ENCODE measurements at places on chromosomes 12 and 14.

- DNase-seq, result no peak
Observed at GRCh38 chr12:63276537-63277365, 125.8 kb upstream of the AVPR1A start.

GRCh38 chr12:103821773-103822172, 19.3 kb downstream of the NT5DC3 start:
- no peak for DNase-seq

DNA sequence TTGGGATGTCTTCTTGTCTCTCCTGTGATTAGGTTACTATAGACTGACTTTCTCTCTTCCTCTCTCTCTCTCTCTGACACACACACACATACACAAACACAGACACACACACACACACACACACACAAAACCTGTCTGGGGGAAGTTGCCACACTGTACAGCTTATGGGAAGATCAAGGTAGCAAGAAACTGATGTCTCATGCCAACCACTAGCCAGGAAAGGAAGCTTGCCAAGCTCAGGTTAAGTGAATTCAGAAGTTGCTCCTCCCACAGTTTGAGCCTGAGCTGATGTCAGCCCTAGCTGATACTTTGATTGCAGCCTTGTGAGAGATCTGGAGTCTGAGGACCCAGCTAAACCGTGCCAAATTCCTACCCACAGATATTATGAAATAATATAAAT, 67.1 kb downstream of the PPFIA2 start:
- no peak for DNase-seq

DNA sequence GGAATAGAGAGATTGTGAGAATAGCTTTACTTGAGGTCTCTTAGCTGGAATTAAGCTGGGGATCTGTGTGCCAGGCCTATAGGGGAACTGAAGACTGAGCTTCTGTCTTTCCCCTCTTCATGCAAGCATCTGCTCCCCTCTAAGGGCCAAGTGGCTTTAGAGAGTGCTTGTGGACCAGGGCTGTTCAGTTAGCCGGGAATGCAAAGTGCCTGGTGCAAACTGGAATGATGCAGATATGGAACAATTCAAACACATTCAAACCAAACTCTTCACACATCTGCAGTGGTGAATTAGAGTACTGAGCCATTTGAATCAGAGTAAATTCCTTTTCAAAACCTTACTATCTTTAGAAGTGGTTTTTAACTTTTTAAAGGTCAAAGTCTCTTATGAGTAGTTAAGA, 99.0 kb downstream of the LIN7A start:
- DNase-seq, result no peak

DNA sequence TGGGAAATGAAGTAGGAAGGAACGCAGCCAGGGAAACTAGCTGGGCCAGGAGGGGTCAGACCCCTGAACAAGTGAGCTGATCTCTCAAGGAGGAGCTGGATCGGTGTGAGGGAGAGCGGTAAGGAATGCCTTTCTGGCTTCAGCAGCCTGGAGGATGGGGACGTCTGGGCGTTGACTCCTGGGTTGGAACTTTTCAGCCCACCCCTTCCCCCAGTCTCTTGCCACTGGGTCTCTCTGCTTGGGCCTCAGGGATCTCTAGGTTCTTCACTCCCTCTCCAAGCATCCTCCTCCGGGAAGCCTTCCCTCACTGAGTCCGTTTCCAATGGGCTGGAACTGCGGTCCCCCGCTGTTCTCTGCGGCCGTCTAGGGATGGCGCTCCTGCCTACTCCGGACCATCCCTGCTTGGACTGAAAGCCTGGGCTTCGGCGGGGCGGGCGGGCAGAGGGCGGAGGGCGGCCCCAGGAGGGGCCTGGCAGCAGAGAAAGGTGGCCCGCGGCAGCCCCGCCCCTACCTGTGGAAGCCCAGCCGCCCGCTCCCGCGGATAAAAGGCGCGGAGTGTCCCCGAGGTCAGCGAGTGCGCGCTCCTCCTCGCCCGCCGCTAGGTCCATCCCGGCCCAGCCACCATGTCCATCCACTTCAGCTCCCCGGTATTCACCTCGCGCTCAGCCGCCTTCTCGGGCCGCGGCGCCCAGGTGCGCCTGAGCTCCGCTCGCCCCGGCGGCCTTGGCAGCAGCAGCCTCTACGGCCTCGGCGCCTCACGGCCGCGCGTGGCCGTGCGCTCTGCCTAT, at the start of gene KRT7:
Gene KRT7 (plus strand): TSS at position 570 of the 788 bp plus-strand sequence. CDS start 54 bp downstream, at position 624.
- no peak for DNase-seq

DNA sequence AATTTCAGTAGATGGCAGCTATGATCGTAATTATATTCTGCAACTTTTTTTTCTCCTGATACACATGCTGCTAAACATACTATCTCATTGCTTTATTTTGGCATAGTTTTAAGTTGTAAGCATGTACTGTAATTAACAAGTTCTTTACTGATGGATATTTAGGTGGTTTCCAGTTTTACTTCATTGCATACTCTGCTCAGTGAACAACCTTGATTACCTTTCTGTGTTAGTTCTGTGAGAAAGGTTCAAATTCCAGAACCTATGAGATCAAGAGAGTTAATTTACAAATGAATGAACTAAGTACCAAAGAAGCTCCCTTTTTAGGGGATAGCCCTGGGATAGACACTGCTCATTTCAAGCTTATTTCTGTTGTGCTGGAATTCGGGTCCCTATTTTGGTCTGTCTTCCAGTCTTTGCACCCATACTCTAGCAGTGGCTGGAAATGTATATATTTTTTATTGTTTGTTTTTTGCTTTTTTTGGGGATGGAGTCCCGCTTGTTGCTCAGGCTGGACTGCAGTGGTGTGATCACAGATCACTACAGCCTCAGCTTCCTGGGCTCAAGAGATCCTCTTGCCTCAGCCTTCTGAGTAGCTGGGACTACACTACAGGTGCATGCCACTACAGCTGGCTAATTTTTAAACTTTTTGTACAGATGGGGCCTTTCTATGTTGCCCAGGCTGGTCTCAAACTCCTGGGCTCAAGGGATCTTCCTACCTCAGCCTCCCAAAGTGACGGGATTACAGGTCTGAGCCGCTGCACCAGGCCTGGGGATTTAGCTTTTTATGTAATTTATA, 10.6 kb downstream of the PAPOLA start:
- DNase-seq, result no peak

- DNase-seq, result no peak
Observed at GRCh38 chr12:46602474-46602873, 223.3 kb downstream of the SLC38A4 start.

DNA sequence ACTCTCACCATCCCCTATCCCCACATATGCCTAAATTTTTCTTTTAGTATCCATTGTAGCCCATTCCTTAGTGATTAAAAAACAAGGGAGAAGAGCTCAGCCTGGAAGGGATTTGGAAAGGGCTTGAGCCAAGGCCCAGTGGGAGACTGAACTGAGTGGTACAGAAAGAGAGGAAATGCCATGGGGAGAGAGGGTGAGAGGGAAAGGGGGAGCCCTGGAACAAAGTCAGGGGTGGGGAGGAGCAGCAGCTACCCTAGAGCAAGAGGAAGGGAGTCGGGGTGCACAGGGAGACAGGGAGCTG, 2.6 kb upstream of the ATN1 start:
- DNase-seq, result no peak
